Activated naive CD8-positive, alpha-beta T cell treated with anti-CD3 and anti-CD28 coated beads, Interleukin-2, amount 50 U/mL, for 16 hours (primary cell): ENCODE measurements at places on chromosomes 2 and 18.

DNA sequence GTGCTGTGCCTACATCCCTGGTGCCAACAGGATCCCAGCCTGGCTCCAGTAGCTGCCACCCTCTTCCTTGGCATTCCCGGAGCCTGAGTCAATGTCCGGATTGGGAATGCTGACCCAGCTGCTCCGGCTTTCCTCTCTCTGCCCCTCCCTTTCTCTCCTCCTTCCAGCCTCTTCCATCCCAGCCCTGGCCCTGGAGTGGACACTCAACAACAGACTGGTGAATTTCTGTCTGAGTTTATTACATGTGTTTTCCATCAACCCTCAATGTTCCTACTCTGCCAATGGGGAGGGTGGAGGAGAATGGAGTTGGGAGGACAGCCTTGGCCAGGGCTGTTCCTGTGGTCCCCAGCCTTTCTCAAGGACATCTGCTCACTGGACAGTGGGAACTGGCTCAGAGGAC, 917 bp upstream of the PRKAG3 start:
- no peak for DNase-seq

- DNase-seq = no peak
These were observed 8.8 kb downstream of the IMMT start for GRCh38 chr2:86186431-86186830.

- DNase-seq = no peak
These were observed 65.3 kb downstream of the LCLAT1 start for GRCh38 chr2:30512243-30512886.

- no peak for DNase-seq
These were observed 121.7 kb downstream of the KLHL29 start for GRCh38 chr2:23506531-23507266.

DNA sequence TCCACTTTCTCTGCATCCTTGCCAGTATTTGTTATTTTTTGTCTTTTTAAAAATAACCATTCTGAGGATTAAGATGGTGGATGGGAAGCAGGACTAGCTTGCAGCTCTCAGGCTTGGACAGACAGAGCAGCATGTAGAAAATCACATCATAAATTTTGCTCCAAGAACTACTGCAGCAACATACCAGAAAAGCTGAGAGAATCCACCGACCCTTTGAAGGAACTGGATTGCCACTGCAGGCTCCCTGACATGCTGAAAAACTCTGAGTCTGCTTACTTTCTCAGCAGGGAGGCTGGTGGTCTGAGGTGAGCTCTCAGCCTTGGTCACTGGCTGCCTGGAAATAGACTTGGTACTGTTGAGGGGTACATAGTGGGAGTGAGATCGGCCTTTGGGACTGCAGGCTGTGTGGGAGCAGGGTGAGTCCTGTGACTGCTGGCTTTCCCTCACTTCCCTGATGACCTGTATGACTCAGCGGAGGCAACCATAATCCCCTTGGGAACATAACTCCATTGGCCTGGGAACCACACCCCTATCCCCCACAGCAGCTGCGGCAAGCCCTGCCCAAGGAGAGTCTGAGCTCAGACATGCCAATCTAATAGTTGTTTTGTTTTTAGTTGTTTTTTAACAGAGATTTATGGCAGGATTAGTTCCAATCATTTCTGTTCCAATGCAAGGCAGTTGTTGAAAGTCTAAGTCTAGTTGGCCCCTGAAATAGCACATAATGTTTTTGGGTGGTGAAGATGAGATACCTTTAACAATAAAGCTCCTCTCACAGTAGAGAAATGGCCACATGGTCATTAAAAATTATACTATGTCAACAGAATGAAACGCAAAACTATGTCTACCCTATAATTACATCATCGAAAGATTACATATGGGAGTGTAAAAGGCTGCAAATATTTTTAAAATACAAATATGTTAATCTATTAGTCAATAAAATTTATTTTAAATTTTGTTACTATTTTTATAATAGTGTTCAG, 414.2 kb upstream of the CHAC2 start:
- no peak for DNase-seq

DNA sequence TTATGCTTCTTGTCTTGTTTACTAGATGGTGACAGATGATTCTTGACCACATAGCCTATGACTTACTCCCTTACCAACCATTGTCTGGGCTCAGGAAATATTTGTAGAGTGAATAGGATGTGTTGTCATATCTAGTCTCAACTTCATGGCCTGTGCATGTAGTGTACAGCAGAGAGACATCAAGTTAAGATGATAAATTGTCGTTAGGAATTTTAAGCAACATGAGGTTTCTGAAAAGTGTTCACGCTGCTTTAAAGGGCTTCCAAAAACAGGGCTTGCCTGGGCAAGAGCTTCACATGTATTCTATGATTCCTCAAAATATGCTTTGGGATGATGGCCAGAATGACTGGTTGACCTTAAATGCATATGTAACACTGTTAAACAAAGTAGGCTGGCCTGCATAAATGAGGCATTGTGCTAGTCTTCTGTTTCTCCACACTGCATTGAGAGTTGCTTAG, 424.0 kb downstream of the RND3 start:
- DNase-seq = no peak

GRCh38 chr2:173468266-173468793, 113.7 kb downstream of the CDCA7 start:
- no peak for DNase-seq

DNA sequence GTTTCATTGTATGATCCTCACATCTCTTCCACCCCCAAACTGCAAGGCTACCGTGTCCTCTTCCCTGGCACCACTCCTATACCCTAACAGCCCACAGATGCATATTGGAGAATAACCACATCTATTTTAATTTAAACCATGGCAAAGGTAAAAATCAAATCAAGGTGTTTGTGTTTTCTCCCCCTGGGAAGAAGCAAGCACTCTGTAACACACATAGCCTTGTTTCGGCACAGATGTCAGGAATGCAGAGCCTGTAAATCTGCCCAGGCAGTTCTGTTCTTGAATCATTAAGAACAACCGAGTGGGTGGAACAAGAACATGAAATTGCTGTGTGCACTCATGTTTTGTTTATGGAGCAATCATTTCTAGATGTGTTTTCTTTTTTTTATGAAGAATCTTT, 6.8 kb upstream of the COX7A2L start:
- DNase-seq = no peak
